ENCODE measurements at places on chromosomes 16 and 17. TPM values are rescaled to one million over a fixed set of nuclear protein-coding genes. Genes with fewer than 3 reads are reported as not detected.

DNA sequence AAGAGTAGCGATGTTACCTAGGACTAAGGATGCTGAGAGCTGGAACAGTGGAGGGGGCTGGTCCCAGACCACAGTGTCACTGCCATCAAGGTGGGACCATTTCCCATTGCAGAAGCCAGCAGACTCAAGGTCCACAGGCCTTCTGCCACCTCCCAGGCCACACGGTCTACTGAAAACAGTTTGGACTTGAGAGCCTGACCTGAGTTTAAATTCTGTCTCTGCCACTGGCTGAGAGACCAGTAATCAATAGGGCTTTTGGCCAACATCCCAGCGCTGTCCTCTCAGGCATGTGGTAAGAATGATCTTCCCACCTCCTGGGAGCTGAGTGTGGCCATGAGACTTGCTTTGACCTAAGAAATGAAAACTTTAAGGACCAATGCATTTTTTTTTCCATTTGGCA, 331.4 kb upstream of the CDH5 start:
- no peak for DNase-seq

GRCh38 chr17:59004338-59005111, 102.2 kb downstream of the TRIM37 start:
- peak; percentile 70 for DNase-seq

TBC1D16 gene
- polyA plus RNA-seq = 12.3 TPM

DNA sequence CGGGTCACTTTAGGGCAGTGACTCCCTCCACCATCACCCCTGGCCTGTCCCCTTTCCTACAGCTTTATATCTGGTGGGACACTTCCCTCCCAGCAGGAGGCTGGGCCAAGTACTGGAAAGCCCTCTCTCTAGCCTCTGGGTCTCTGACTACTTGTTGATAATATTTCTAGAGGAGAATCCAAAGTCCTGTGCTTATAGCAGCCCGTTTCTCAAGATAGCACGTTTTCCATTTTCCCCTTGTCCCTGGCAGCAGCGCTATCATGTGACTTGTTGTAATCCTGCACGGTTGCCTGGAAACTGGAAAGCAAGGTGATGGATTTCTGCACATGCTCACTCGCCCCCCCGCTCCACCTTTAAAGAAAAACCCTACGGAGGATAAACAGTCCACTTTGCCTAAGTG, 3.3 kb upstream of the AXIN2 start:
- no peak for DNase-seq

GPR139 gene
- polyA plus RNA-seq = not detected

GRCh38 chr16:63568164-63568563, 1531.9 kb upstream of the CDH8 start:
- no peak for DNase-seq

DNA sequence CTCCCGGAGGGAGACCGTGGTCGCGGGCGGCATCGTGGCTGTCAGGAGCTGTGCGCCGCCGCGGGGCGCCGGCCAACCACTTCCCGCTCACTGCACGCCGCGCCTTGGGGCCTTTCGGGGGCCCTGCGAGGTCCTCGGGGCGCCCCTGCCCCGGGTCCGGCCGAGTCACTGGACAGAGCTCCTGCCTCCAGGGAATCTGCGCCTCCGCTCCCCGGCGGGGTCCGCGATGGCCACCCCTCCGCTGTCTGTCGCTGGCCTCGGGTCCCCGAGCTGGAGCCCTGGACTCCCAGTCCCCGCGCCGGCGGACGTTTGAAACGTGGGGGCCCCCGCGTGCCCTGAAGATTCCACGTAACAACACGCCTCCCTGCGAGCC, at the start of gene QRICH2:
Gene QRICH2, minus strand, starts transcription at position 311 of the 373 bp plus-strand sequence. Its CDS starts 278 bp downstream, at position 33.
- DNase-seq = no peak

DNA sequence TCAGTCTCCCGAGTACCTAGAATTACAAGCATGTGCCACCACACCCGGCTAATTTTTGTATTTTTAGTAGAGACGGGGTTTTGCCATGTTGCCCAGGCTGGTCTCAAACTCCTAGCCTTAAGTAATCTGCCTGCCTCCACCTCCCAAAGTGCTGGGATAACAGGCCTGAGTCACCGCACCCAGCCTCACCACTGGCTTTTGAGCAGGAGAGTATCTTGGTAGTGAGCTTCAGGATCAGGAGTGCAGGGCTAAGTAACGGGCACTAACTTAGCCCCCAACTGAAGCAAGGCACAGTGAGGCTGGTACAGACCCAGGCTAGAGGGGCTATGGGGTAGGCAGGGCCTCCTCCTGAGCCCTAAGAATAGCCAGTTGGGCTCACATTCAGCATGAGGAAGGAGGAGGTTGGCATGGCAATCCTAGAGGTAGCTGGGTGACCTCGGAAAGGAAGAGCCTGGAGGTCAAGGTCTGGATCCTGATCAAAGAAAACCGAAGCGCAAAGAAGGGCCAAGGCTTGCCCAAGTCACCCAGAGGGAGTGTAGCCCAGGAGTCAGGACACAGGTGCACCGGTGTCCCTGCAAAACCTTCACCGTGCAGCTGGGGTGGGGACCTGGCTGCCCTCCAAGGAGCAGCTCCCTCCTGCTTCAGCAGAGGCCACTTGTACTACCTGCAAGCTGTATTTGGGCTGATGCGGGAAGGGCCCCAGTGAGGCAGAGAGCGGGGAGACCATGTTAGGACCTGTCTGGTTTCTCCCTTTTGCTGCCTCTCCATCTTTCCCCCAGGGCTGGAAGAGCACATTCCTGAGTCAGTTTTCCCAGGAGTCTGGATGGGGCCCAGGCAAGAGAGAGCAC, 1.3 kb upstream of the ADGRG5 start:
- no peak for DNase-seq

DNA sequence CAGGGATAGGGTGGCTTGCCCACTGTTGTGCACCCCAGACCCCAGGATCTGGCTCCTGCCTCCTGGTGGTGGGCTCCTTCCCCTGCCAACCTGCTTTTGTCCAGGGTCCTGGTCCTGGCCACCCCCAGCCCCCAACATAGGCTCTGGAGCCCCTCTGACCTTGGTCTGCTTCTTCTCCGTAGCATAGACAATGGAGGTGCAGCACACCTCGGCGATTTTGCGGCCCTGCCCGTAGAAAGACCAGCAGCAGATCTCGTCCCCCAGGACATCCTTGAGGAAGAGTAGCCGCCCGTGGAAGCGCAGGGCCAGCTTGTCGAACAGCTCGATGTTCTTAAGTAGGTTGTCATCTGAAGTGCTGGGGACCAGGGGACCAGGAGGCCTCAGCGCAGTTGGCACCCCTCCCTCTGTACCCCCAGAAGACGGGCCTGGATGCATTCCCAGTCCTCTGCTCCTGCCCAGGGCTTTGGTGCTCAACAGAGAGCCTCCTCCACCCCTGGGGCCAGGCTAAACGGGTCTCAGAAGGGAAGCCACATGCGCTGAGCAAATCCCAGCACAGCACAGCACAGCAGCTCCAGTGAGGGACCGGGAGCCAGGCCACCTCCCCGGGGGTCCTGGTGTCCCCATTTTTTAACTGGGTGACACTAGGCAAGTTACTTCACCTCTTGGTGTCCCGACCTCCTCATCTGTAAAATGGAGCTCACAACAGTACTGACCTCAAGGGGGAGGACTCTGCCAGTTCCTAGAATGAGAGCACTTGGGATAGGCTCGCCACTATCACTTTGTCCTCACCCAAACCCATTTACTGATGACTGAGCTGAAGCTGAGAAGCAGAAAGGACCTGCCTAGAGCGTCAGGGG, 10.8 kb downstream of the ASPHD1 start:
- no peak for DNase-seq

DNA sequence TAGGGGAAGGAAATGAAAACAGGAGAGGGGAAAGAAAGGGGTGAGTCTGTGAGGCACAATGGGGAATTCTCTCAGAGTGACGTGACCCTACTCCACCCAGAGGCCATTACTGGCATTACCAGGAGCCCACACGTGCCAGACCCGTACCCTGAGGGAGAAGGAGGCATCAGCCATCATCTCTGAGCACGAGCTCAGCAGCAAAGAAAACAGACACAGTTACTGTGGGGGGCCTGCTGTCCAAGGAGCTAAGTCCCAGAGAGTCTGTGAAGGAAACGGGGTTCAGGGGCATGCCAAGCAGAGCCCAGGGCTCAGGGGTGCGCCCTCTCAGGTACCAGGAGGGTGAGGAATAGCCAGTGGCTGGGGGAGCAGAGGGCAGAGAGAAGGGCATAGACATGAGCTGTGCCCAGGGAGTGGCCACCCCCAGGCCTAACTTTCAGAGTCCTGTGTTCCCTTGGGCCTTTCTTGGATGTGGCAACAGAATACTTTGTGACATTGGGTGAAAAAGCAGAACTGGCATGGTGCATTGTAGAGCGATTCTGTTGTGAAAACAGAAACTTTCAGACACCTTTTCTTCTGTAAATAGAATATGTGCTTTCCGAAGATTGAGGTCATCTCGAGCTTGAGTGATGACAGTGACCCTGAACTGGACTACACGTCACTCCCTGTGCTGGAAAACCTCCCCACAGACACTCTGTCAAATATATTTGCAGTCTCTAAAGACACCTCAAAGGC, 11.3 kb downstream of the TAF1C start:
- DNase-seq = peak; percentile 55
